ENCODE measurements at places on chromosomes 11 and 22.

DNA sequence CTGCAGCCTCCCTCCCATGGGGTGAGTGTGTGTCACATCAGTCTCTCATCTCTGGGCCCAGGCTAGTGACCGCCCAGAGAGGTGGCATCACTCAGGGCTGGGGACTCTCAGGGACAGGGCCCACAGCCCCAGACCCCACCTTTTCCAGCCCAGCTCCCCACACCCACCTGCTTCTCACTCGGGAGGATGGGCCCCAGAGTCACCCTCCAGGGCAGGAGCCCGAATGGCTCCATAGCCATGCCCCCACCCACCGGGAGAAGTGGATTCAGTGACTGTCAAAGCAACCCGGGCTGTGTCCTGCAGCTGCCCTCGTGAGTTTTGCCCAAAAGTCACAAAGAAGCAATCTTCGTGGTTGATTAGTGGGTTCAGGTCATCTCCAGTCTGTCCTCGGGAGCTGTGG lies 26.0 kb downstream of the PARVG start:
- no peak for DNase-seq

GRCh38 chr11:69448471-69449284 lies 32.8 kb upstream of the LINC01488 start:
- DNase-seq: no peak

DNA sequence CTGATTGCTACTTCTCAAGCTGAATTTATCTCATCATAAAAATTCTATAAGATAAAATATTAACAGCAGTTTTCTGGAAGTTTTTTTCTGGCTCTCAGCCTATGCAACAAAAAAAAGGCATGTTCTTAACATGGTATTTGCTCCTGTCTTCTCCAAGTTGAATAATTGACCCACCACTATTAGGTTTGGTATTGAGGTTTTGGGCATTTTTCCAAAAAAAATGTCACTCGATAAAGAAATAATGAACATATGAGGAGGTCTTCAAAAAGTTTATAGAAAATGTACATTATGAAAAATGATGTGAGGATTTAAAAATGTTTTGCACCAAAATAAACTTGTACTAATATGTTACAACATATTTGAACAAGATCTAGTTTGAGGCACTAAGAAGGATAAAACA lies 808.6 kb upstream of the RAG2 start:
- no peak for DNase-seq

DNA sequence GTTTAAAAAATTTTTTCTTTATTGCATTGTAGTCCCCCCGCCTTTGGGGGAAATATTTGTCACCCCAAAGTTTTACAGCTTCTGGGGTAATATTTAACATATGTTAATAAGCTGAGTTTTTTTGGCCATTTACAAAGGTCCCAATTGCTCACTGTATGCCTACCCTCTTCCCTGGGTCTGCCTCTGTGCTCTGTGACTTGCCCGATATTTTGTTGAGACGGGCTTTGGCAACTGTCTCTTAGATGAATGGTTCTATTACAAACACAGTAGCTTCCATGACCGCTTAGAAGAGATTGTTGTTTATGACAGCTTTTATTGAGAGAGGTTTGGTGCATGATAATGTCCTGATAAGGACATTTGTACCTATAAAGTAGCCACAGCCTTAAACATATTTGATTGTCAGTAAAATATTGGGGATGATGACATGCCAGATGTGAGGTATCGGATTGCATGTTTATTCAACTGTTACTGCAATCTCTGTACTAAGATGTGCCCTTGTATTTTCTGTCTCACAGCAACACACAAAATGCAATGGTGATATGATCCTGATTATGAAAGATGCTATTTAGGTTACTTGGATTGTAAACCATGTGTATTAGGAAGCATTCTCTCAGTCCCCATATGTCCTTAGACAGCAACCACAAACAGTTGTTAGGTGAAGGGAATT lies 103.1 kb downstream of the TEAD1 start:
- DNase-seq: no peak

GRCh38 chr11:125592305-125593113 lies at the start of gene STT3A:
Gene STT3A (plus strand): TSS chr11:125592852. CDS start chr11:125595916, 3,064 bp downstream.
- peak; percentile 100 for DNase-seq

GRCh38 chr11:46896719-46897406 lies 21.5 kb downstream of the LRP4 start:
- DNase-seq: peak; percentile 54

DNA sequence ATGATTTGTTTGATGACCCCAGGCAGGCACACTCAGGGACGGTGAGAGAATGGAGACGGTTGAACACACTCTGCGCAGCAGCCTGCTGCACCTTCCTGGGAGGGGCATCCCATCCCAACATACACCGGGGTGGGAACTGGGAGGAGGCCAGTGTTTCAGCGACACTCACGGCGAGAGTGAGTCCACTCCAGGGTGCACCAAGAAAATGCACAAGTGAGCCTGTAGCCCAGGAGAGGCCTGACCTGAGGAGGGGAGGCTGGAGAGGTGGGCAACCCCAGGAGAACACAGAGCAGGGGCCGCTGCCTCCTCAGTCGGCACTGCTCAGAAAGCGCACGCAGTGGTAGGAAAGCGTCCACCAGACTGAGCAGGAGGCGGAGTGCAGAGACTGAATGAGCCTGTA lies 54.5 kb downstream of the IGF2 start:
- no peak for DNase-seq

DNA sequence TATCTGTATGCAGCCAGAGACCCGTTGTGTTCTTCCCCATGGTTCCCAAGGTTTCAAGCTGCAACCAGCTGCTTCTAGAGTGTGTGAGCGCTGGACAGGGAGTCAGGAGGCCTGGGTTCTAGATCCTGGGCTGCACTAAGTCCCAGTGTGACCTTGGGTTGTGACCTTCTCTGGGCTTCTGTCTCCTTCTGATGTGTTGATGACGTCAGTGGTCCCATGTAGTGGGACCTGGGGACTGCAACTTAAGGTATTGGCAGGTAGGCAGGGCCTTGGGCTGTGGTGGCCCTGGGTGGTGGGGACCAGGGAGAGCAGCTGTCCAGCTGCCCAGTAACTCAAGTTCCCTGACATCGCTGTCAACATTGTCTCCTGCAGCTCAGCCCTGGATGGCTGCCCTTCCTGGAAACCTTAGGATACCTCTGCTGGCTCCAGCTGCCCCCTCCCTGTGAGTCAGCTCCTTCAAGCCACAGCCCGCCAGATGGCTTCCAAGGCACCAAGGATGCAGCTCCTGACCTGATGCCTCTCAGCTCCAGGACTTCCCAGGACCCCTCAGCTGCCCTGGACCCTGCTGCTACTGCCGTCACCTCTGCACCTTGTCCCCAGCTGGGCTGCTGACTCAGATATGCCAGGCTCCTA lies 1.3 kb upstream of the PVALB start:
- no peak for DNase-seq

GRCh38 chr11:27075192-27075591 lies 34.6 kb downstream of the BBOX1 start:
- DNase-seq: no peak

DNA sequence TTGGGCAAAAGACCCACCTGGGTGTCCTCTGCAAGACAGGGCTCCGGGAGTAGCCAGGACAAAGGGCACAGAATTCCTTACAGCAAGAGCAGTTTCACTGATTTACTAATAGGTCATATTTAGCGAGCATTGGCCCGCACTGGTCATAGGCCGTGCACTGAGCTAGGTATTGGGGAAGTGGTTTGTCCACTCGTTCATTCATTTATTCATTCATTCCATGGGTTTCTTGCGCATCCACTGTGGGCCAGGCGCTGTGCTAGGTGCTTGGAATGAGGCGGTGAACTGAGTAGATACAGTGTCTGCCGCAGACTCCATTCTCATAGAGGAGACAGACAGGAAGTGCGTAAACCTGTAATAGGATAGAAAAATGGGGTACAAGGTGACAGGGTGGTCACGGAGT lies 13.2 kb upstream of the LINC01488 start:
- no peak for DNase-seq

GRCh38 chr11:113124578-113124977 lies 163.4 kb downstream of the NCAM1 start:
- no peak for DNase-seq

- no peak for DNase-seq
Observed at GRCh38 chr22:49561338-49561737, 266.3 kb downstream of the BRD1 start.

DNA sequence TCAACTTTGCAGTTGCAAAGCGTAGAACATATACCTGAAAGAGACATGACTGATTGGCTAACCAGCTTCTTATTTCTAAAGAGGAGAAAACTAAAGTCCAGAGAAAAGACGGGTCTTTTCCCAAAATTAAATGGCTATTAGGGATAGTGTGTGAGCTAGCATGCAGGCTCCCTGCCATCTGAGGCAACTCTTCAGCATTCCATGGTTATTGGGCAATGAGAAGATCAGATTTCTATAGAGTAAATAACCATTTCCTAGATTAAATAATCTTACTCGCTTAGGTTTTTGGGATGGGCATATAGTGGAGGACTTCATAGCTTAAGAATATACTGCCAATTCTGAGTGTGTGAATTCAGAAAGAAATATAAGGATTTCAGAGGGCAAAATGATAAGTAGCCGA lies 95.0 kb downstream of the PDHX start:
- DNase-seq: no peak

GRCh38 chr22:47174671-47175112 lies 412.2 kb downstream of the TBC1D22A start:
- DNase-seq: no peak

DNA sequence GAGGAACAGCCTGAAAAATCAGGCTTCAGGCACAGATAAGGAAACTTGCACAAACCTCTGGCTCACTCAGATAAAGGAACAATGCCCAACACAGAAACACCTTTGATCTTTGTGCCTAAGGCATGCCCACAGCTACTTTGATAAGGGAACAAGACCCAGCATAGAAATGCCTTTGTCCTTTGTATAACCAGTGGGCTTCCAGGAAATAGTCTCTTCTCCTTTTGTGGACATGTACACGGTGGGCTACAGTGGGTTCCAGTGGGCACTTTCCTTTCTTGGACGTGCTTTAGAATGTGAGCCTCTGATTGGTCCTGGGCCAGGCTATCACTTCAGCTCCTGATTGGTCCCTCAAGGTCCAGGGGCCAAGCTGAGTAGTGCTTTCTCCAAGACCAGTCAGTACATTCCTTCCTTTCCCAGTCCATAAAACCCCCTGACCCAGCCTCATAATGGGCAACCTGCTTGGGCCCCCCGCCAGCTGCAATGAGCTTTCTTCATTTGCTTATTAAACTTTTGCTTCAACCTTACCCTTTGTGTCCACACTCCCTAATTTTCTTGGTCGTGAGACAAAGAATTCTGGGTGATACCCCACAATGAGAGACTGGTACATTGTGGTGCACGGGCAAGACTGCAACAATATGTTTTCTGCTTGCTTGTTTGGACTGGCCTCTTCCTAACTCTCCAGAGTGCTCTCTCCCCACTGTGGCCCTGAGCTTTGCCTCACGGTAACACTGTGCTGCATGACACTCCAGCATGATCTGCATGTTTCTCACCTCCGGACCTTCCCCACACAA lies 1.7 kb upstream of the CABIN1 start:
- DNase-seq: no peak

Measured in NCI-H1417 (cell line).